Uterus (tissue), 4 donors: ENCODE measurements at places on chromosomes 3 and 15. TPM values are rescaled to one million over a fixed set of nuclear protein-coding genes. Genes with fewer than 3 reads are reported as not detected.

GRCh38 chr3:21464746-21465145 lies 286.3 kb downstream of the ZNF385D start:
- peak; percentile 34 for DNase-seq

TMEM43 gene
- 104 TPM for total RNA-seq

KATNBL1 gene
- 75.5 TPM for total RNA-seq

GOLGA8T gene
- not detected for total RNA-seq

DNA sequence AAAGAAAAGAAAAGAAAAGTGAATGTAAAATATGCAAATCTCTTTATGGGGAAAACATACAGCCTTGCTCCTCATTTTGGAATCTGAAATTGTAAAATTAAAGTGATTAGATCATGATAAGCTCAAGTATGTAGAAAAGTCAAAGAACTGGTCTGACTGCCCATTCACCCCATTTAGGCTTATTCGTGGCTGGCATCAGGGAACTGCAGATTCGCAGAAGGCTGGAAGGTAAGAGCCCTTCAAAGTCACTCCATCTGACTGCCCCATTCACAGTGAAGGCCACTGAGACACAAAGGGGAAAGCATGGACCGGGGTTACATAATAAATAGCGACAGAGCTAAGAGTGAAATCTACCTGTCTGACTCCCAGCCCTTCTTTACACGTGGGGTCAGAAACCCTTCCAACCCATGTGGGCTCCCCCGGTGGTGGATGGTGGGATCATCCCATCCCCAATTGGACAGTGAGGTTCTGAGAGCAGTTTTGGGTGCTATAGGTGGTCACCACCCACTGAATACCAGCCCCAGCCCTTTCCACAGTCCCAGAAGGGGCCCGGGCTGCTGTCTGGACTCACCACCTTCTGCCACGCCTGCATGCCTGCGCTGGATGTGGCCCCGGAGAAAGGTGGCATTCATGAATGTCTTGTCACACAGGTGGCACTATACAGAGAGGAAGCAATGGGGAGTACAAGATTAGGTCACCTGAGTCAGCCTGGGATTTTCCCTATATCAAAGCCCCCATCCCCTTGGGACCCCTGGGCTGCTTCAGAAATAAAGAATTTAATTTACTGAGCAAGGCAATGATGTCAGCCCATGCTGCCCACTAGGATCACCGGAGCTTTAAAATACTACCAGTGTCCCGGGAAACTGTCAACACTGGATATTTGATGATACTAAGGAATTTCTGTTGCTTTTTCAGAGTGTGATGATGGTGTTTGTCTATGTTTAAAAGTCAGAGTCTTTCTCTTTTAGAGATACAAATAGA lies 17.9 kb downstream of the DZIP1L start:
- DNase-seq = no peak

GRCh38 chr3:108006881-108007331 lies 83.9 kb downstream of the CD47 start:
- DNase-seq = no peak

DNA sequence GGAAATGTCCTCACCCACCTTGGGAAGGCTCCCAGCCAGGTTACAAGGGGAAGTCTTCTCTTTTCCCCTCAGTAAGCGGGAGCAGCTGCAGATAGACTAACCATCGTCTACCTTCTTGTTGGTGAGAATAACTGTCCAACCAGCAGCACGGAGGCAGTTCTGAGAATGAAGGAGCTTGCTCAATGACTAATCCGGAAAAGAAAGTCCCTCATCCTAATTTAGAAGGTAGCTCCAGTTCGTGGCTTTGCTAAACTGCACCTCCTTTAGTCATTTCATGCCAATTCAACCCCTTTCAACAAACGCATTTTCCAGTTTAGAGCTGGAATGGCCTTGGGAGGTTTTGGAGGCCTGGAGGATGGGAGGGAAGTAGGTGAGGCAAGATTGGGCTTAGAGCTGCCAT lies 527.4 kb upstream of the PROK2 start:
- DNase-seq = no peak

KIF7 gene
- 16.4 TPM for total RNA-seq

FAM3D gene
- not detected for total RNA-seq

PRRT3 gene
- 0.51 TPM for total RNA-seq

NT5DC2 gene
- total RNA-seq = 67.6 TPM

GRCh38 chr15:58249646-58250312 lies 111.6 kb downstream of the AQP9 start:
- no peak for DNase-seq

DNA sequence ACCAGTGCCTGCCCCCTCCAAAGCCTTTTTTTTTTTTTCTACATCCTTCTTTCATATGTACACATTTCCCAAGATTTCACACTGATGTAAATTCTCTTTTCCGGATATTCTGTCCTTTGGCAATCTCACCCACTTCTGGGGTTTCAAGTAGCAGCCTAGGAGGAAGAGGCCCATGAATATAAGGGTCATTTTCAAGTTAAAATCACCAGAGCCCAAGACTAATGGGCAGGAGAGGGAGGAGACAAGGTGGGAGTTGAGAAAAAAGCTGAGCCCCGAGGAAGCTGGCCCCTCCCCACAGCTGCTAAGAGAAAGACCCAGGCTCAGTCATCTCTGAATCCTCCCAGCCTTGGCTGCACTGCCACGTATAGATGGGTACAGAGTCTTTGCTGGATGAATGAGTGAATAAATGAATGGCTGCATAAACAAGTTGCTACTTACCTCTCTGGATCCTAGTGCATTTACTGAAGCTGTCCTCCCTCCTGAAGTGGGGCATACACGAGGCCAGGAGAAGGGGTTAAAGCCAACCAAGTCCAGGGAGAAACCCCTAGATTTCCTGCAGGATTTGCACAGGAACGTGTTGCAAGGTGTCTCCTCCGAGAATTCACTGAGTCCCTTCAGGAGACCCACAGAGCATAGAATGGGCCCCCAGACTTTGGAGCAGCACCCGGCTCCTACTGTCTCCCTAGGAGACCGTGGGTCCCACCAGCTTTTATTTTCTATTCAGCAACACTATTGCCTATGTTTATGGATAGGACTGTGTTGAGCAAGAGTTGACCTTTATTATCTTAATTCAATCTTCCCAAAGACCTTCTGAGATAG lies 100.8 kb upstream of the LIPC start:
- DNase-seq = no peak

MYO5A gene
- 23.2 TPM for total RNA-seq

DNA sequence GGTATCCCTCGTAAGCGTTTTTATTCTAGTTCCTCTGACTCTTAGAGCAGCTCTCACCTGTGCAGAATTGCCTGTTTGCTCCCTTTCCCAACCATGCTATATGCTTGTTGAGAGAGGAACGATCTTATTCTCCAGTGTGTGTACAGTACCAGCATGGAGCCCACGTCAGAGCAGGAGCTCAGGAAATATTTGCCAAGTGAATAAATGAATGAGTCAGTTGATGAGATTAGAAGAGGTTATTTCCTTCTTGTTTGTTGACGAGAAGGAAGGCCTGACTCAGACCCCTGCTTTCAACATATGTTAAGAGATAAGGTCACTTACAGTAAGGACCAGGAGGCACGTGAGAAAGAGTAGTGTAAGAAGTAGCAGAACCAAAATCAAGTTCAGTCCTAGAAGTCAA lies 106.3 kb upstream of the ABHD17C start:
- DNase-seq = no peak

DNA sequence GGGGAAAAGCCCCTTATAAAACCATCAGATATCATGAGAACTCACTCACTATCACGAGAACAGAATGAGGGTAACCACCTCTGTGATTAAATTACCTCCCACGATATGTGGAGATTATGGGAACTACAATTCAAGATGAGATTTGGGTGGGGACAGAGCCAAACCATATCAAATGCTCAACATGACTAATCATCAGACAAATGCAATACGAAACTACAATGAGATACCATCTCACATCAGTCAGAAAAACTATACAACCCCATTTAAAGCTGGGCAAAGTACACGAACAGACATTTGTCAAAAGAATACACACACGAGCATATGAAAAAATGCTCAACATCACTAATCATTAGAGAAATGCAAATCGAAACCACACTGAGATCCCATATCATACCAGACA lies 67.7 kb downstream of the SCAPER start:
- no peak for DNase-seq

CADPS gene
- 0.82 TPM for total RNA-seq

DNA sequence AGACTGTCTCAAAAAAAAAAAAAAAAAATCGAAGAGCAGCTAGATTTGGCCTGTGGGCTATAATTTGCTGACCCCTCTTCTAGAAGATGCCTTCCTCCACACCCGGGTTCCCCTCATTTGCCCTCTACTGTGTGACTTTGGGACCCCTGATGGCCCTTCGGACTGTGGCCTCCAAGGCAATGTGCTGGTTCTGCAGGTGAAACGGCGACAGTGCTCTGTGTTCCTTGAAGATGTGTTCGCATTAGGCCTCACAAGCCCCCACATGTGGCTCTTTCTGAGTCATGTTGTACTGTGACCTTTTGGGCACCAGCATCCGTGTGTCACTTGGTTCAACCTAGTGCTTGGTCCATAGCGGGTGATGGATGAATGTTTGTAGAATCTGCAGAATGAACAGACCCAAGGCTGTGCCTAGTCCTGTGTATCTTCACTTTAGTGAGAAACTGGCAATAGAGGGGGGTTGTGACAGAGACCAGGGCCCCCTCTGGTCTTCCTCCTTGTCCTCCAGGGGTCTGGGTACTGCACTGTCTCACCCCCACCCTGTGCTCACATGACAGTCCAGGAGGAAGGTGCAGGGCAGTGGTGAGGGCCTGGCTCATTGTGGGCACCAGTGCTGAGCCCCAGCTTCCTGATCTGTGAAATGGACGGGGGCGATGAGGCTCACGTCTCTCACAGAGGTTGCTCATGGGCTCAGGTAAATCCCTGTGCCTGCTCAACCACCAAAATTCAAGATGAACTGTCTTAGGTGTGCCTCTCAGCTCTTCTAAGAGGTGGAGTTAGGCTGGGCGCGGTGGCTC lies 22.7 kb downstream of the GOLGA6L2 start:
- no peak for DNase-seq

DNA sequence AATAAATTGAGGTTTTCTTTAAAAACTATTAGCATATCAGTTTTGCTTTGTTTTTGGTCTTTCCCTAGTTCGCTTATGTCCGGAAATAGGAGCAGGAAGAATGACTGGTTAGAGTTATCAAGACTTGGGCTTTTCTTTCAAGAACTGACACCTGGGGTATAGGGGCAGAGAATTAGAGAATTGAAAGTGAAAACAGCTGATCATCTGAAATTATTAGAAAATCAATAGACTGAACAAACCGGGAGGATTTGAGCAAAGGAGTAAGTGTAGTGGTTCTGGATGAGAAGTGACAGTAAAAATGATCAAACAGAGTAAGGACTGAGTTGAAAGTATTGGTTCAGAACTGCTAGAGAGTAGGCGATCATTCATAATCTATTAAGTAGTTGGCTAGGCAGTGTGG lies 6.0 kb downstream of the MINDY2 start:
- DNase-seq = no peak

DNA sequence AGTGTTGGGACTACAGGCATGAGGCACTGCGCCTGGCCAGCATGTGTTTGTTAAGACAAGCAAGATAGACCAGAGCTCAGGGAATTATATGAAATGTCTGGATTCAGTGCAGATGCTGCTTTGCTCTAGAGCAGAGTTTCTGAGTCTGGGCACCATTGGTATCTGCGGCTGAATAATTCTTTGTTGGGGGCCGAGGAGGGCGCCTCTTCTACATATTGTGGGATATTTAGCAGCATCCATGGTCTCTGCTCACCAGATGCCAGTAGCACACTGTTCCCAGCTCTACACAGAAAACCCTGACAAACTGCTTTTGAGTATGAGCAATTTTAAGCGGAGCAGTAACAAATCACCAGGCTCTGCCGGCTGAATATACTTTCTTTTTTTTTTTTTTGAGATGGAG lies 3.6 kb upstream of the LDHAL6B start:
- DNase-seq = no peak

DNA sequence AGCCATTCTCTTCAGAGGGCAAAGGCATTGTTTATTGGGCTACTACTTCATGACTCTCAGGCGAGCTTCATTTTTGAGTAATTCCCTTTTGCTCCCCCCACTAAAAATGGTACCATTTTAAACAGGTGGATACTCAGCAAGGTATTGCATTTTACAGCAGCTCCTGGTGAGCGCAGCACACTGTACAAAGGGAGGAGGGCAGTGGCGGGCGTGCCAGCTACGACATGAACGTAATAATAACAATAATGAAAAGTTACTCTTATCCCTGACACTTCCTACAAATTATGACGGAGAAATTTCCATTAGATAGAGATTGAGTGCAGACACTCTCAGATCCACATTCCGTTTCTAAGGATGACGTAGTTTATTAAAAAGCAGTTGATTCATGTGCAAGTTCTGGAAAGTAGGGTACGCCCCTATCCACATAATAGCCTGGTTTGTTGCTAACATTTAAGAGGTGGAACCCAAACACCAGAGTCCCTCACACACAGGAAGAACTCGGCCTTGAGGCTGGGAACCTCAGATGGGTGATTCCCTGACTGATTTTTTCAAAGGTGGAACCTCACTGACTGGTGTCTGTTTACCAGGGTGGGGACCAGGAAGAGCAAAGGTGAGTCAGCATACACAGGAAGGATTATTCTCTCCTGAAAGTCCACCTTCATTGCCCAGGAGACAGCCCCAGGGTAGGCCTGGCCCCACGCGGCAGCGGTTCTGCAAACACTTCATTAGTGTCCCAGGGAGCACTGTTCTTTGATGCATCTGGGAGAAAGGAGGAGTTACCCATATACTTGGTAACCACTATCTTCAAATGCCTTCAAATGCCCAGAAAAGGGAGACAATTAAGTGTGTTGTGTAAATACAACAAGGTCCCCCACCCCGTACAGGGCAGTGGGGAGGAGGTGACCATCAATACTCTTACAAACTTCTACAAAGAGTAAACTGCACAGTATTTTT lies 69.9 kb downstream of the LDHAL6B start:
- DNase-seq = no peak

DNA sequence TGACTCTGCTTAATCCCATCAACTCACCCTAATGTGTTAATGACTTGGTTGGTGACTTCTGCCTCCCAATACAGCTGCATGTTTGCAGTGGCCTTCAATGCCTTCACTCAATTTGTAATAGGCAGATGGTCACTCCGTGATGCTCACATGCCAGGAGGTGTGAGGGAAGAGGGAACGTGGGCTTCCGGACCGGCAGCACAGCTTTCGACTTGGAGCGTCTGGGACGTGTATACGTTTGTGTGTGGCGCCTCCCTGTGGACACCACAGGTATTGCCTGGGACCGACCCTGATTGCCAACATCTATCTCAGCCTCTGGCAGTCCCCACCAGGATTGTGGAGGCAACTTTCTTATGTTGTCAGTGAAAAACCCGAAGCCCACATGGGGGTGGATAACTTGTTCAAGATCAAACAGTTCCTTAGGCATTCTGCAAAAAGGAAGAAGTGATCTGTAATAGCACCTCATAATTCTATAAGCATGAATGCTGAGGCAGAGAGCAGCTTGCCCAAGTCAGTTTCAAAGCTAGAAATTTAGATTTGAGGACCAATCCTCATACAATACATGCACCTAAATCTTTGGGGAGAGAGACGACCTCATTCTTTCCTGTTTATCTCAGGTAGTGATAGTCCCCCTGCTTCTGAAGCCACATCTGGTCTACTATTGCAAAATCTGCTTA lies 16.9 kb downstream of the MRPL46 start:
- DNase-seq = peak; percentile 36

GRCh38 chr3:11774296-11774877 lies 72.3 kb downstream of the TAMM41 start:
- no peak for DNase-seq
